ENCODE measurements at places on chromosomes 4 and X.

DNA sequence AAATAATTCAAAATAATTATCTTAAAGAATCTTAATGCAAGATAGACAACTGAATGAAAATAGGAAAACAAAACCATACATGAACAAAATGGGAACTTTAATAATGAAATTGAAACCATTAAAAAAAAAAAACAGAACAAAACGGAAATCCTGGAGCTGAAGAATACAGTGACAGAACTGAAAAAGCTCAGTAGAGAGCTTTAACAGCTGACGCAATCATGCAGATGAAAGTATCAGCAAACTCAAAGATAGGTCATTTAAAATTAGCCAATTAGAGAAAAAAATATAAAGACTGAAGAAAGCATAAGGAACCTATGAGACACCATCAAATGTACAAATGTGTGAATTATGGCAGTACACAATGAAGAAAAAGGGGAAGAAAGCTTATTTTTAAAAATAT, 18.8 kb downstream of the SLC25A31 start:
- no peak for DNase-seq

DNA sequence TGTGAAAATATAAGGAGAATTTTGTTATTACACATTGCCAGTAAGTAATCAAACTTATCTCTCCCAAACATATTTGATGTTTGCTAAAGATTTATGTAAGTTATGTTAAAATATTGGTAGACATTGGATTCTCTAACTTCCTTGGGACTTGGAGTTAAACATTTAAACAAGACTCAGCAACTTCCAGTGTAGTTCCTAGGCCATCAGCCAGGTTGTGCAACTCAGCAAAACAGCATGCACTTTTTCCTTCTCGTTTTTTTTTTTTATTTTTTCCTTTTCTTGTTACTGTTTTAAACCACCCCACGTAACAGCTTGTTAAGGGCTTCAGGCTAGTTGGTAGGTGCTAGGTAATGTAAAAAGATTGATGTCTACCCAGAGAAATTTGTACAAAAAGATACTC, 510.4 kb downstream of the ANKRD50 start:
- DNase-seq = no peak

- DNase-seq = no peak
Observed at GRCh38 chr4:52995360-52996030, 133.4 kb downstream of the RASL11B start.

DNA sequence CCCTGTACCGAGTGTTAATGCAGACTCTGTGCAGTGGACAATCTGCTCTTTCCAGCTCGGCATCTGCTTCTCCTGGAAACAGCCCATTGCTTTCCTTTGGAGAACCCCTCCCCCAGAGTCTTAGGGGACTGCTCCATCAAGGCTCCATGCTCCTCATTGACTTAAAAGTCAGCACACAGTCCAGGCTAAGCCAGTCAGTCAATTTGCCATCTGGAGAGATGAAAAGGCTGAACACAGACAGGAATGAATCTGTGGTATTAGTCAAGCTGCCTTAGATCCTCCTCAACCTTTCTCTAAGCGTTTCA, 20.3 kb downstream of the ATP8A1 start:
- no peak for DNase-seq

DNA sequence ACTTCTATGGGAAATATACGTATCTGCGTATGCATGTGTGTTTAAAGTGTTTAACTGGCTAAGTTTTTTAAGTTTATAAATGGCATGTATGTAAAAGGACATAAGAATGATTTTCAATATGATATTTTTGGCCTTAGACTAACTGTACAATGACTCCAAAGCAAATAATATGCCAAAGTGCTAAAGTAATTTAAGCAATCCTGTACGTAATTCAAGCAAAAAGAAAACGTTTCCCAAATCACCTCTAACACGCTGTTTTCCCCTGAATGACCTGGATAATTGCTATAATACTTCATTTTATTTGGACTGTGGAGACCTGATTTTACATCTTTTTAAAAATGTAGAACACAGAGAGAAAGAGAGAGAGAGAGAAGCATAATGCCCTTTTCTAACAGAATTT, 183.0 kb upstream of the HAND2 start:
- no peak for DNase-seq

DNA sequence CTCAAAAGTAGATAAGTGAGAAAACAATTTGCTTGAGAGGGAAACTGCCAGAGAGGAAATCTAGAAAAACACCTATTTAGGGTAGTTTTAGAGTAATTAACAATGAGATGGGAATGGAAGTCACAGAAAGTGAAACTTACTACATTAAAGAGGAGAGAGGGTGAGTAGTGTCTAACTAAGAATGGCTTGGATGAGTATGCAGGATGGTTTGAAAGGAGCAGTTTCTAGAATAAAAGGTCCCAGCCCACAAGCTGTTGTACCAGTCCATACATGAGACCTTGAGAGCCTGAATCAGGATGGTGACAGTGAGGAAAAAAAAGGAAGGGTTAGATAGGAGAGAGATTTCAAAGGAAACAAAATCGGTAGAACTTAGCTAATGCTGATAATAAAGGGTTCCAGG, 1.3 kb downstream of the GAR1 start:
- no peak for DNase-seq

DNA sequence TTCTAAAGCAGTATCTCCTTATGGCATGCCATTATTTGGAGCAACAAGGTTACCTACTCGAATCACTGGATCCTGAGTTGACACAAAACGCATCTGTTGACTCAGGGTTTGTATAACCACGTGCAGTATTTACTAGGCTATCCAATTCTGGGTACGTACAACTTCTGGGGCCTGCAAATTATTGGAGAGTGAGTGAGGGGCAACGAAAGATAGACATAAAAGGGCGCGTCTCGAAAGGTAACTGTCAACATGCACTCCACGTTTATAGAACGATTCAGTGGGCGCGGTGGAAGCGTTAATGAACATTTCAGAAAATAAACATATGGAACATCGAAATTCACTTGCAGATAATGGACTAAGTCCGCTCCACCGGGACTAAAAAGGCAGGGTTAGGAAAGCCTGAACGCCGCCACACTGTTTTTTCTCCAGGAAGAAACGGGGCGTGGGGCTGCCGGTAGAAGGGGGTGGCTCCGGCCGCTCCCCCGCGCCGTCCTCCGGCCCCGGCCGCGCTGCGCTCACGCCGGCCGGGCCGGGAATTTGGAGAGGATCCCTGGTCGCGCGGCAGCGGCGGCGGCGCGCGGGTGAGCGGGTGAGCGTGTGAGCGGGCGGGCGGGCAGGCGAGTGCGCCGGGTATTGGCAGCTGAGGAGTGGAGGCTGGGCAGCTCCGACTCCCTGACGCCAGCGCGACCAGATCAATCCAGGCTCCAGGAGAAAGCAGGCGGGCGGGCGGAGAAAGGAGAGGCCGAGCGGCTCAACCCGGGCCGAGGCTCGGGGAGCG, at the start of gene SMAD1:
Gene SMAD1 (plus strand): TSS at position 690 of the 778 bp plus-strand sequence. CDS start 32,761 bp downstream, outside the sequence.
- DNase-seq = peak; percentile 43

GRCh38 chr4:7908668-7909067, 31.0 kb downstream of the AFAP1 start:
- no peak for DNase-seq

GRCh38 chr4:83207497-83208101, 77.0 kb downstream of the COQ2 start:
- DNase-seq = peak; percentile 73

GRCh38 chrX:53305996-53306937, 24.9 kb upstream of the IQSEC2 start:
- no peak for DNase-seq

DNA sequence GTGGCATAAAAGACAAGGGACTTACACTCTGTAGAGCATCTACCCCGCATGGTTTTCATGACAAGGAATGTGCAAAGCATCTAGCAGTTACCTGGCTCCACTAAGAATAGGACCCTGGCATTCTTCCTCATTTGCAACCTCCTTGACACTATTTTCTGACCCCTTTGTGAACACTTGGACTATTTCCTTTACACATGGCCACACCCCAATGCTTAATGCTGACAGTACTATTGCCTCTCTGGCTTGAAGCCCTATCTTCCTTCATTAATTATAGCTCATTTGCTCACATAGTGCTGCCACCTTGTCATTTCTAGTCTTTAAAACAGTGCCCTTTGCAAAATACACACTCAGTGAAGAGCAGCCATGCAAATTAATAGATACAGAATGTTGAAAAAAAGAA, 226.3 kb upstream of the VCX3A start:
- DNase-seq = no peak

DNA sequence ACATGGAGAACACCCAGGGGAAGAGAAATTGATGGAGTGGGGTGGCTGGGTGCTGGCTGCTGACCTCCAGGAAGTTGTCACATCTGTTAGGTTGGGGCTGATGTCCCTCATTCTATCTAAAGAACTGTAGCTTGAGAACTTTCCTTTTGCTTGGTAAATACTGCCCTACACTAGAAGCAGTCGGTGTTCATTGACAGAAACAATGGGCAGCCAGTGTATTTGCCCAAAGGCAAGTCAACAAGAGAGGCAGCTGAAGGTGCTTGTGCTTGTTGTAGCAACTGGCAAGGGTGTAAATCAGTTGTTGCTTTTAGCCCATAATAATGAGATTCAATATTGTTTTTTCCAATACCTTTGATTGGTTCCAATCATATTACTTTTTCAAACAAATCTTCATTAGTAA, 956 bp downstream of the TMEM154 start:
- DNase-seq = no peak

GRCh38 chr4:169698331-169698730, 59.4 kb downstream of the HPF1 start:
- no peak for DNase-seq

- no peak for DNase-seq
Observed at GRCh38 chrX:9995855-9996339, 28.7 kb downstream of the CLDN34 start.

- no peak for DNase-seq
Observed at GRCh38 chrX:7987160-7988012, 60.2 kb upstream of the PNPLA4 start.

GRCh38 chrX:3161681-3162080, 120.4 kb downstream of the ARSF start:
- DNase-seq = no peak

- no peak for DNase-seq
Observed at GRCh38 chrX:39739585-39739984, 358.2 kb downstream of the BCOR start.
